H1 (cell line): ENCODE measurements at places on chromosomes 1 and 21.

- DNase-seq = no peak
Observed at GRCh38 chr1:70764747-70765146, 282.9 kb downstream of the PTGER3 start.

DNA sequence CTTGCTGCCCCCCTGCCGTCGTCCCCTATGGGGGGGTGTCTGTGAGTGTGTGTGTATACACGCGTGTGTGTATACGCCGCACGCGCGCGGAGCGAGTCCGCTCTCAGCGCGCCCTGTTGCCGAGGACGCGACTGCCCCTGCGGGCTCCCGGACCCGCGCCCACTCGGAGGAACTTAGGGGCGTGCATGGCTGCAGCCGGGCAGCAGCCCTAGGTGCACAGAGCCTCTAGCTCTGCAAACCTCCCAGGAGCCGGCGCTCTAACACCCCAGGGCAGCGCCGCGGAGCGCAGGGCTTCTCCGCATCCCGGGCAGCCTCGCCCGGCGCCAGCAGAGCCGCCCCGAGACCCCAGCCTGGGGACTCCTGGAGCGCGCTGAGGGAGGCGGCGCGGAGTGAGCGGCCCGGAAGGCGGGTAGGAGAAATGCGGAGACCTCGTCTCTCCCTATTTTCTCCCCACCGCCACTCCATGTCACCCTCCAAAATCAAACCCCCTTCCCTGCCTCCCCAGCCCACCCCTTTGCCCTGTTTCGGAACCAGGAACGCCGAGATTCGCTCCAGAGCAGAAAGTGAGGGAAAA, 574 bp downstream of the ITPKB start:
- DNase-seq = peak; percentile 69

DNA sequence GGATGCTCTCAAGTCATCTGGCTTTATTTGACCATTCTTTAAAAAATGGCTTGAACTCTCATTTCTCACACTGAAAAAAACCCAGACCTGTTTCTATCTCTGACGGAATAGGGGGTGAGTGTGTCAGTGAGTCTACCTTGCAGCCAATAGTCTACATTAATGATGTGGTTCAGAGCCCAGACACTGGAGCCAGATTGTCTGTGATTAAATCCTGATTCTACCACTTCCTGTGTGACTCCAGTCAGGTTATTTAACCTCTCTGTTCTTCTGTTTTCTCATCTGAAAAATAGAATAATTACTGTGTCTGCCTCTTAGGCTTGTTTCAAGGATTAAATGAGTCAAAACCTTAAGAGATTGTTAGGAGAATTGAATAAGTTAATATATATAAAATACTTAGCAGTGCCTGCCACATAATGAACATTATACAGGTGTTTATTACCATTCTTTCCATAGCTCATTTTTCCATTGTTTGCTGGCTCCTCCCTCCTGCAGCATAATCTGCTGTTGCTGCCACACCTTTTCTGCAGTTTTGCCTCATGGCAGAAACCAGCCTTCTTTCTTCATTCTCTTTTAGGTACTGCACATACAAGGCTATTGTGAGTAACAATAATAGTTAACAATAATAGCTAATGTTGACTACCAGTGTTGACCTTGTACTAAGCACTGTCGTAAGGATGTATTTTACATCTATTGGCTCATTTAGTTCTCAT, 157.6 kb upstream of the IVNS1ABP start:
- no peak for DNase-seq

GRCh38 chr1:153818876-153819275, 43.7 kb downstream of the SLC27A3 start:
- no peak for DNase-seq

- peak; percentile 82 for DNase-seq
Observed at GRCh38 chr1:43454270-43455011, 710 bp upstream of the HYI start.

DNA sequence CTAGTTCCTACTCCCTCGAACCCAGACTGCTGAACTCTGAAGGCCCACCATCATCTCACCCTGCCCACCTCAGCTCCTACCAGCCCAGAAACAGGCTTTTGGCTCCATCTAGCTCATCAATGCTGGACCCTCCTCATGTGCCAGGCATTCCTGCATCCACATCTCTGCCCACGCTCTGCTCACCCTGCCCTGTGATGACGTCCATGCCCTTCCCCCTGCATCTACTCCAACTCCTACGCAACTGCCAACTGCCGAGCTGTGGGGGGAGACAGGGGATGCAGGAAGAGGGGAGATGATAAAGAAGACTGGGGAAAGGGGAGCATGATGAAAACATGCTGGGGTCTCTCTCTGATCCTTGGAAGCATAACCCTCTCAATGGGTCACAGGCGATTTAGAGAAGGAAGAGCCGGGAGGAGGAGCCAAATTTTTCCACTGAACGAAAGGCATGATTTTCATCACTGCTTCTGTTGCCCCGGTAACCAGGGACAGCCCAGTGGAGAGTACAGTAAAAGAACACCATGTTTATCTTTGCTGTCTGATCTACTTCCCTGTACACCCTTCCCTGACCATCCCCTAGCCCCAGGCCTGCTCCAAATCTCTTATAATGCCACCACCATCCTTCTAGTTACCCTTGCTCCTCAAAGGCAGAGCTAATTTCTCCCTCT, 44.3 kb downstream of the CD34 start:
- DNase-seq = no peak

GRCh38 chr21:41601573-41602368, 93.8 kb upstream of the TMPRSS2 start:
- no peak for DNase-seq

DNA sequence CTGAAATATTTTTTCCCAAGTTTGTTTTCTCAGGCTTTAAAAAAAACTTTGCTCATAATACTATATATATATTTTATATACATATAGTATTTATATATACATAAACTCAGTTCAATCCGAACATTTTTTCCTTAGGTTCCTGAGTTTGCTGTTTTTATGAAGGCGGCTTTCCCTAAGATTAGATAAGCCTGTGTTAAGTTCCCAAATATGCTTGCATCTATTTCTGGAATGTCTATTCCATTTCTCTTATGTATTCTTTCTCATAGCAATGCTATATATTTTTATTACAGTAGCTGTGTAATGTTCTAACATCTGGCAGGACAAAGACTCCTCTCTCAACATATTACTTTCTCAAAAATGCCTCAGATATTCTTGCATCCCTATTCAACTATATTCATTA, 45.9 kb downstream of the ADSS2 start:
- DNase-seq = no peak

DNA sequence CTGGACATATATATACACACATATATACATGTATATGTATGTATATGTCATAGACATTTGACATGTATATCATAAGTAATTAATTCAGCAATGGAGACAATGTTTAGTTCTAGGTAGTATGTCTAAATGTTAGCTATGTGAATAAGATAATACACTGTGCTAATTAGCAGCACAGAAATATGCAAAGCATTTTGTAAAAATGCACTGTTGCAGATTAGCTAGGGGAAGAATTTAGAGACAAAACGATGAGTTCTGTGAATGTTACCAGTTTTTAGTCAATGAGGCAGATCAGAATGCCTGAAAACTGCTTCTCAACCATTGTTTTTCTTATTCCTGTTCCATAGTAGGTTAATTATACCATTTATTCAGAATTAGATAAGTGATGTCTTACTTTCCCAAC, 86.3 kb downstream of the TGFB2 start:
- no peak for DNase-seq

GRCh38 chr1:90919900-90920299, 101.9 kb downstream of the ZNF644 start:
- DNase-seq = no peak

GRCh38 chr21:45304476-45304830, 16.8 kb upstream of the POFUT2 start:
- no peak for DNase-seq

DNA sequence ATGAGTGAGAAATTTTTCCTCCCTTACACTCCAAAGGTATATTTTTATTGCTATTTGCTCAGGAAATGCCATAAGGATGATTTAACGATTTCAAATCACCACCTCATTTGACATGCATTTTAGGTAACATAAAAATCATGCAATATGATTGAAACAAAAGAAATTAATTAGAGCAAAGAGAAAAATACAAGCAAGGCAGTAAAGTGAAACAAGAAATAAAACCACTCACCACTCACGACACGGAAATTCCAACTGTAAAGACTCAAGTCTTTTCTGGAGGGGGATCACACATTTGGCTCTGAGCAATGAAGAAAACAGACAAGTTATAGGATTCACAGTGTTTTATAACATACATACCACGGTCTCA, 86.8 kb upstream of the ARHGAP29 start:
- DNase-seq = no peak

GRCh38 chr1:84774669-84775534, 84.6 kb upstream of the SSX2IP start:
- DNase-seq = no peak

DNA sequence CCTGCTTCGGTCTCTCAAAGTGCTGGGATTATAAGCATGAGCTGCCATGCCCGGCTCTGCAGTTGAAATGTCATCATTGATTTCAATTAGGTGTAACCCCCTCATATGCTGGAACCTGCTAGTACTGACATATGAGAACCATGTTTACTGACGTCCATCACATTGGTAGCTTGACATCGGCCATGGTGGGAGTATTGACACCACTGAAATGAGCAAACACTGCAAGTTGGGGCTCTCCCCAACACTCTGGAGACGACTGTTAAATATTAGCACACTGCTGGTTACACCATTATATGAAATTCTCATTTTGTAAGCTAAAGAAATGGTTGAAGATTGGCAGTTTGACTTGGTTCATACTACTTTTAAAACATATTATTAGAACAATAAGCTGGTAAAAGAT, 63.7 kb downstream of the CNST start:
- no peak for DNase-seq

- DNase-seq = no peak
Observed at GRCh38 chr1:210771131-210771530, 362.8 kb downstream of the KCNH1 start.

DNA sequence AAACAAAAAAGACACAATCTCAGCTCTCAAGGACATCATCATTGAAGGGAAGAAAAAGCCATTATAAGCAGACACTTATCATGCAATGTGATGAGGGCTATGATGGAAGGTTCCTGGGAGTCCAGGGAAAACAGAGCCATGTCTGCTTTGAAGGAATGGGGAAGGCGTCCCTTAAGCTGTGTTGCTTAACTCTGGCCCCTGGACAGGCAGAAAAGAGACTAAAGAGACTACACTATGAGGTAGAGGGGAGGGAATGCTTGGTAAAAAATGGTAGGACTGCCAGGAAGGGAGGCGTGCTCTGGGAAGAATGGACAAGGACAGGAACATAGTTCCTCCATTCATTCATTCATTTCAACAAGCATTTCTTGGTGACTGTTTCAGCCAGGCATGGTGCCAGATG, 21.2 kb downstream of the ASAP3 start:
- DNase-seq = no peak

- no peak for DNase-seq
Observed at GRCh38 chr1:109530457-109531087, 9.1 kb upstream of the GPR61 start.

- DNase-seq = peak; percentile 46
Observed at GRCh38 chr1:35202048-35202719, 9.2 kb upstream of the SFPQ start.

GRCh38 chr1:194705123-194705854, 1518.9 kb upstream of the B3GALT2 start:
- no peak for DNase-seq

DNA sequence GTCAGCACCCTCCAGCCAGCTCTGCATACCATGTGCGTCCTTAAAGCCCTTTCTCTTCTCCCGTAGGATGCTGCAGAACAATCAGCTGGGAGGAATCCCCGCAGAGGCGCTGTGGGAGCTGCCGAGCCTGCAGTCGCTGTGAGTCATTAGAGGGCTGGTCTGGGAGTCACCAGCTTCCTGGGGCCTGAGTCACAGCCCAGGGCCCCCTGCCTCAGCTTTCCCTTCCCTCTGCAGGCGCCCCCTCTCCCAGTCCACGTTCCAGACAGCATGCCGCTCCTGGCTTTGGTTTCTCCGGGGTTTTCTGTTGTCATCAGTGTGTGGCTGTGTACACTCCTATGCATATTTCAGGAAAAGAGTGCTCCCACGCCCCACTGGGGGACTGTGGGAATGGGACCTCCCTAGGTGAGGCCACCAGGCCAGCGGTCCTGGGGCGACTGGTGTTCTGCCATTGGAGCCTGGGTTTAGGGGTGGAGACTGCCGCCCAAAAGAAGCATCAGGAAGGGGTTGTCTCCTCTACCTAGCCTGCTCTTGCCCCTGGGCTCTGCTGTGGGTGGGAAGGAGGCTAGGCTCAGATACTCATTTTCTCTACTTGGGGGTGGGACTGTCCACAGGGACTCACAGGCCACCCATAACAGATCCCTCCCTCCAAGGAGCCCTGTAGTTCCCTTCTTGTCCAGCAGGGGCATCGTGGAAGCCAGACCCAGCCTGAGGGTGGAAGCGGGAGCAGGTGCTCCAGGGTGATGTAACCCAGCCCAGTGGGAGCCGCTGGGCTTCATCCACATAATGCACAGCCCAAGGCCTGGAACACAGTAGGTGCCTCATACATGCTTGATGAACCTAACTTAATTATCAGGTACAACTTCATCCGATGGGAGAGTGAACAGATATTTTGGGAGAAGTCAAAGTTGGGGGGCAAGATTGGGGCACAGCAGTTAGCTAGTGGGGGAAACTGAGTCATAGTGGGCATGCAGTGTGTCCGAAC, 42.5 kb downstream of the LGR6 start:
- DNase-seq = peak; percentile 97

DNA sequence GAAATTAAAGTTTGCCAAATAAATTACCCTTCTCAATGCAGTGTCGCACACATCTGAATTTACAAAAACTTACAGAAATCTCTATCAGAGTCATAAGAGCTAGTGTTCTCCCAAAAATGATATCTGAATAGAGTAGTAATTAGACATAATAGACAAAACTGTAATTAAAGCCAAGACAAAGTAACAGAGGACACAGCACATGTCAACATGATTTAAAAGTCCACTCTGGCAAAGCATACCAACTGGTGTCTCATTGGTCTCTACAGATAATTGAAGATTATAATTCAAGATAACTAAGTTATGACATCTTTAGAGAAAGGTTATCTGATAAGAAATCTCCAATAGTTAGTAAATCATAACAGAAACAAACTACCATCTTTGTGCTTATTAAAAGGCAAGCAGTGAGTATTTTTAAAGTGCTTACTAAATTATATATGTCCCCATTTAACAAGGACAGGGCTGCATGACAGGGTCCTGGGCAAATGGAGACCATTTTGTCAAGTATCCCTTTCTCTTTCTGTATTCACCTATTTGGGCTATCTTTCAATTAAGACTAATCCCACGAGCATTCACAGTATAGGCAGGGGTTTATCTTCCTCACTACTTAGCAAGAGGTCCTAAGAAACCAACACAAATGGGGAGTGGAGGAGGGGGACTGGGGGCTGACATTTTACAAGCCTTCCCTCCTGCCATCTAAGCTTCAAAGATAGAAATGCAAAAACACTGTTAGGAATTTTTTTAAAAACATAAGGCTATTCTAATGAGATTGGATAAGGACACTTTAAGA, 26.0 kb downstream of the PTP4A2 start:
- DNase-seq = no peak

- no peak for DNase-seq
Observed at GRCh38 chr1:212615201-212615470, 6.6 kb downstream of the ATF3 start.

DNA sequence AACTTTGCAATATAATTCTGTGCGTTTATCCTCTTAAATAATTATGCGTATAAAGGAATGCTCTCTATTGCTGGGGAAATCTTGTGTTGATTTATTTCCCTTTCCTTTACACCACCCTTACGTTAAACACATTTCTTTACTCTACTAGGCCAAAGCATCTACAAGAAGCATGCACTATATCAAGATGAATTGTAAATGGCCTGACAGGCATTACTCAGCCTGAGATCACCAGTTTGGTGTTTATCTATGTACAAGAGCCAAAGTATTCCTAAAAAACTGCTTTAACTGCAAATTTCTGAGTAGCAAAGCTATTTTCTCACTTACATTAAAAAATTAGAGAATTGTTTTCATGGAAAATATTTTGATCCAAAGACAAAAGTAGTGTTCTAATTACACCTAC, 114.8 kb downstream of the TYW3 start:
- DNase-seq = no peak
